Mammary epithelial cell (primary cell): ENCODE measurements at places on chromosomes 7 and 10. TPM values are rescaled to one million over a fixed set of nuclear protein-coding genes. Genes with fewer than 3 reads are reported as not detected.

GRCh38 chr10:73597346-73597745 is 6.2 kb upstream of the USP54 start:
- DNase-seq = peak; percentile 63

- peak; percentile 72 for DNase-seq
Observed at GRCh38 chr7:26863518-26864308, 677 bp downstream of the SKAP2 start.

DNA sequence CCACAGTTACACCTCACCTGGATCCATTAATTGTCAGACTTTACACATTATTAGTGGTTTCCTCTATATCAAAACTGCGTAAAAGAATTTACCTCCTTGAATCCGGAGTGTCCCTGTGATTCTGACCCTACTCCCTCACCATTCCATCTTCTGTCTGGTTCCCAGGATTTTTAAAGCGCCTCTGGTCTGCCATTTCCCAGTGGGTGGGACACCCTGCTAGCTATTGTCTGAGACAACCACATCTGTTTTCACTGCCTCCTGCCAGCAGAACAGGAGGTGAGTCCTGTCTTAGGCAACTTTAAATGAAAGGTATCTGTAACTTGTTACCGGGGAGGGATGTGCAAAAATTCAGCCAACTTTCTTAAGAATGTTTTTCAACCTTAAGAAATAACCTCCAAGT is 2.3 kb downstream of the MACROH2A2 start:
- no peak for DNase-seq

GRCh38 chr7:104012835-104013234 is 23.4 kb upstream of the RELN start:
- DNase-seq = no peak

DNA sequence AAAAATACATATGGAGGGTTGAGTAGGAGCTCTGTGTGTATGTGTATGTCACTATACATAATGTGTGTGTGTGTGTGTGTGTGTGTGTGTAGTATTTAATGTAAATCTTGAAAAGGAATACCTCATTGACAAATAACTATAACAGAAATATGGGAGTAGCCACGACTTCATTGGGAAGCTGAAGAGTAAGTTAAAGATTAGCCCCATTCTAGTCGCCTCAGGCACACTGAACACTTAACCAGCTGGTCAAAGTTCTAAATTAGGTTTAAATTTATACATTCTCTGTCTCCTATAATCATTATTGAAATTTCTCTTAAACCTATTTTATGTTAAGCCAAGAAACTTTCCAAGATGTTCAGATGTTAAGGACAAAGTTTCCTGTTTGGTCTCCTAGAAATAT is 45.3 kb downstream of the FAM13C start:
- DNase-seq = no peak

DNA sequence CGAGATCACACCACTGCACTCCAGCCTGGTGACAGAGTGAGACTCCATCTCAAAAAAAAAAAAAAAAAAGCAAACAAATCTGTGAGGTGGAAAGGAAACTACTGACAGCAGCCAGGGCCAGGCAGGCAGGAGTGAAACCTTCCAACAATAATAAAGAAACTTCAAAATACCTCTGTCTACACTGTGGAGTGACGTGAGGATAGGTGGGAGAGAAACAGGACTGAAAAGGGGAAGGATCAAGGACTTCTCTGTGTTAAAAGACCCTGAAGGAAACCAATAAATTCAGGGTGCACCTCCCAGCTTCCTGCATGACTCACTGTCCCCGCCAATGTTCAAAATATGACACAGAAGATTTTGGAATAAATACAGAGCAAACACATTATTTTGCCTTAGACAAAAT is 82.9 kb downstream of the KIAA1549 start:
- DNase-seq = no peak

DNA sequence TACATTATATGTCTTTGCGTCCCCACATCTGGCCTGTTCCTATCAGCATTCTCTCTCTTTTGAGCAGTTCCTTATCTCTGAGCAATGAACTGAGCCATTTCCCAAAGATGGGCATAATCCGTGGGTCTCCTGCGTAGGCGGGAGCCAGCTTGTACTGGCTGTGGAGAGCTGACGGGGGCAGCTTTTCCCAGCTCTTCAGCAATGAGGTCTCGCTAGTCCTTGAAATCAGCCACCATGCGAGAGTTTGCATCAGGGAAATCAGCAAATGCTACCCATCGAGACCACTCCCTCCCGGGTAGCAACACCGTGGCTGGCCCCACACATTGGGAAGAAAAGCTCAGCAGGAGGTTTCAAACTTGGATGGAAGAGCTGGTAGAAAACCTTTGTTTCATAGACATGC is 51.9 kb upstream of the FAM180A start:
- no peak for DNase-seq

DNA sequence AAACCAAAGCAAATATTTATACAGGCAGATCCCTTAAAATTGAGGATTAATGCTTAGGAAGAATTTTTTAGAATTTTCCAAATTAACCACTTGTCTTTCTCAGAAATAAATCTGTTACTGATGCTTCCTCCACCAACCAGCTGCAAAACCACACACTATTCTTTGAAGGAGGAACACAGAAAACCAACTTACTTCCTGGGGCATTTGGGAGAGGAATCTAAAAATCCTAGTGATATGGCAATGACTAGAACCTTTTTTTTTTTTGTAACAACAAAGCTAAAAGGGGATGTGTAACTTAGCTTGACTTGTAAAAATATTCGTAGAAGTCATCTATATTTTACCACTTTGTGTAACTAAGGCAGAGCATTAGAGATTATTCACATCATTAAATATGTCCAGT is 5.1 kb upstream of the TM9SF3 start:
- DNase-seq = no peak

- DNase-seq = no peak
Observed at GRCh38 chr7:97873606-97874005, 1.4 kb upstream of the ASNS start.

- no peak for DNase-seq
Observed at GRCh38 chr10:103637011-103637410, 143.5 kb downstream of the NEURL1 start.

GRCh38 chr7:134920026-134920753 is 66.1 kb upstream of the AGBL3 start:
- DNase-seq = peak; percentile 65

Gene ACBD7
- polyA plus RNA-seq = 0.16 TPM

Gene PDZD7
- polyA plus RNA-seq = 0.95 TPM

Gene NXPH1
- polyA plus RNA-seq = not detected

Gene CYREN
- polyA plus RNA-seq = 50.3 TPM

Gene EPO
- polyA plus RNA-seq = not detected

Gene SCIN
- polyA plus RNA-seq = not detected
